GM18507 (cell line): ENCODE measurements at places on chromosomes 12 and 14.
A peak's percentile ranks its signal among the peaks of the same experiment; 100 is the strongest.

DNA sequence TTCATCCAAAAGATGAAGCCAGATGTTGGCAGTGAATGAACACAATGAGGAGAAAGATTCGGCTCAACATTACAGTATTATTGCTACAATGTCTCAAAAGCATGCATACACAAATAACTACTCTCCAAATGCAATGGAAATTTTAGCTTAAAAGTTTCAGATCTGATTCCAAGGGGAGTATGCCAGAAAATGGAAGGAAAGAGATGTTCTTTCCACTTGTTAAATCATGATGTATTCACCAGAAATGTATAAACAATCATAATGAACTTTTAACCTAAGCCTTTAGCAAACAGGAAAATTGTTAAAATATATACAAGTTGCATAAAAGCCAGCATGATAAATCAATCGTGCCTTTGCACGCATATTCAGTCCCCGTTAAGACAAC lies 62.1 kb downstream of the SH2B3 start:
- no peak for DNase-seq

GRCh38 chr14:59120921-59121320 lies 67.5 kb upstream of the DAAM1 start:
- DNase-seq, result no peak

GRCh38 chr14:35985474-35986218 lies 159.5 kb downstream of the BRMS1L start:
- no peak for DNase-seq

DNA sequence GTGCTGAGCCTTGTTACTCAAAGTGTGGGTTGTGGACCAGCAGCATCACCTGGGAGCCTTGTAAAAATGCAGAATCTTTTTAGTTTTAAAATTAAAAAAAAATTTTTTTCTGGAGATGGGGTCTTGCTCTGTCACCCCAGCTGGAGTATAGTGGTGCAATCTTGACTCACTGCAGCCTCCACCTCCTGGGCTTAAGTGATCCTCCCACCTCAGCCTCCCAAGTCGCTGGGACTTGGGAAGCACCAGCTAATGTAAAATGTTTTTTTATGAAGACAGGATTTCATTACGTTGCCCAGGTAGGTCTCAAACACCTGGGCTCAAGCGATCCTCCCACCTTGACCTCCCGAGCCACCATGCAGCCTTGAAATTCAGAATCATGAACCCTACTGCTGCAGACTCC lies 14.4 kb downstream of the MYBPC1 start:
- DNase-seq, result no peak

DNA sequence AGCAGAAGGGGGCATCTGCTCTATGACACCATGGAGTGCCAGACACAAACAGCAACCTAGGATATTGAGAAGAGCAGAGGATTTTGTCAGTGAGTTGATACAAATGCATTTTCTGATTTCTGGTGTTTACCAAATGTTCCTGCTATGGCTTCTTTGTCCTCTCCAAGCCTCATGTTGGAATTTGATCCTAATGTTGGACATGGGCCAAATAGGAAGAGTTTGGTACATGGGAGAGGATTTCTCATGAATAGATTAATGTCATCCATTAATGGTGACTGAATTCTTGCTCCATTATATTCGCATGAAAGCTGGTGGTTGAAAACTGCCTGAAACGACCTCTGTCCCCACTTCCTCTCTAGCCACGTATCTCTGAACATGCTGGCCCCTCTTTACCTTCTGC lies 1002.2 kb upstream of the FLRT2 start:
- no peak for DNase-seq

DNA sequence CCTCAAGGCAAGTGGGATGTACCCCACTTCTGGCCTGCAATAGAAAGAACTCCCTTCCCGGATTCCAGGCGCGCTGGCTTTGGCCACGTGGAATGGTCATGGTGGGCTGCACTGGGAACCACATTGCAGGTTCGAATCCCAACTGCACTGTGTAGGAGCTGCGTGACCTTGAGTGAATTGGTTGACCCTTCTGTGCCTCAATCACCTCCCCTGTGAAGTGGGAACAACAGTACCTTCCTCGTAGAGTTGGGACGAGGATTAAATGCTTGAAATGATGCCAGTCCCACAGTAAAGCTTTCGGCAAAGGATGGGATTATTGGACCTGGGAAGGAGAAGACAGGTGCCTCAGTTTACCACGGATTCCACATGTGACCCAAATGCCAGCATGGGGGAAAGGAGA lies 36.8 kb upstream of the MYL2 start:
- no peak for DNase-seq

DNA sequence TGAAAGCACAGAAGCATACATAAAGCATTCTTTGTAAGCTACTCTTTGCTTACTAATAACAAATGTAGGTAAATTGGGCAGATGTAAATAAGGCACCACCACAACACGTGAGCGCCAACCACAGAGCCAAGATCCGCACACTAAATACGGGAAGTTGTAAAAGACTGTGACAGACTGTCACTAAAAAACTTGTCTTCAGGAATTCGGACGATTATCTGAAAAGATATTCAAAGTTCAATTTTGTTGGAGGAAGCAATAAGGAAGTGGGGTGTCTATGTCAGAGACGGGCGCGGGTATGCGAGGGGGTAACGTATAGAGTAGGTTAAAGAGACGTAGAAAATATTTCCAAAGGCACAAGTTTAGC lies 1.5 kb upstream of the HSP90B1 start:
- no peak for DNase-seq

GRCh38 chr14:32786886-32787285 lies 151.8 kb upstream of the NPAS3 start:
- DNase-seq, result no peak

- no peak for DNase-seq
Observed at GRCh38 chr12:128657378-128657777, 166.4 kb downstream of the SLC15A4 start.

- DNase-seq, result no peak
Observed at GRCh38 chr14:36556811-36557433, 25.5 kb downstream of the NKX2-8 start.

DNA sequence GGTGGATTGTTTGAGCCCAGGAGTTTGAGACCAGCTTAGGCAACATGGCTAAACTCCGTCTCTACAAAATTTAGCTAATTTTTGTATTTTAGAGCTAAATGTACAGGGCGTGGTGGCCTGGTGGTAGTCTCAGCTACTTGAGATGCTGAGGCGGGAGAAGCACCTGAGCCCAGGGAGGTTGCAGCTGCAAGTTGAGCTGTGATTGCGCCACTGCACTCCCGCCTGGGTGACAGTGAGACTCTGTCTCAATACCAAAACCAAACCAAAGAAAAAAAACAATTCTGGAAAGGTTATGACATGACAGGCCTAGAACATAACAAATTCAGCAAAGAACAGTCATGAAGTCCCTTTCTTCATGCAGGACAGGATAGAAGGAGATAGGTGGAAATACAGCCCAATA lies 25.7 kb downstream of the WDR89 start:
- no peak for DNase-seq

GRCh38 chr14:68695326-68695768 lies 97.5 kb downstream of the ZFP36L1 start:
- peak; percentile 84 for DNase-seq

DNA sequence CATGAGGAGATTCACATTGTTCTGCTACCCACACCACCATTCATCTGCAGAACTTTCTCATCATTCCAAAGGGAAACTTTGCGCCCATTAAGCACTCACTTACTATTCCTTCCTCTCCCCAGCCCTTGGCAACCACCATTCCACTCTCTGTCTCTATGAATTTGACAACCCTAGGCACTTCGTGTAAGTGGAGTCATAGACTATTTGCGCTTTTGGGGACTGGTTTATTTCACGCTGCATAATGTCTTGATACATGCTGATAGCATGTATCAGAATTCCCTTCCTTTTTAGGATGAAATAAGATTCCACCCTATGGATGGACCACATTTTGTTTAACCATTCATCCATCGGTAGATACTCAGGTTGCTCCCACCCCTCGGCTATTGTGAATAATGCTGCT lies 4.5 kb upstream of the EML1 start:
- no peak for DNase-seq

DNA sequence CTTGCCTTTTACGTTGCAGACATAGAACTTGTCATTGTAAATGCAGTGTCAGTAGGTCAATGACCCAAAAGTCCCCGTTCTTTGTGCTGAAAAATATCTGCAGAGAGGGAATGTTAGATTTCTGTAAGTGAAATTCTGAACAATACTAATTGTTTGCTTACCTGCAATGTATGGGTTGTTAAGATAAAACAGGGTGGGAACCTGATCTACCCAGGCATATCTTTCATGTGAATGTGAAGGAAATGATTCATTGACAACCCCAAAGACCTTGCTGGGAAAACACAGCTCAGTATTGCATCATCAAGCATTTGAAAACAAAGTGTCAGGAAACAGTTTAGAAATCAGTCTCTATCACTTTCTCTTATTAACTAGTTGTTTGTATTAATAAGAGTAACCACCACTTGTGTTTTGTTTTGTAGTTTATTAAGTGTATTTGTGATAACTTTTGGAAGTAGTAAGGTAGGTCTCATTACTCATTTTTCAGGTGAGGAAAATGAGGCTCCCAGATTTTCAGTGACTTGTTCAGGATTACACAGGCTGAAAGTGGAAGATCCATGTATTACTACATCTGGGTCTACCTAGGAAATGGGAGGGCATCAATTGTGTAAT lies 57.9 kb upstream of the SLC38A2 start:
- no peak for DNase-seq

DNA sequence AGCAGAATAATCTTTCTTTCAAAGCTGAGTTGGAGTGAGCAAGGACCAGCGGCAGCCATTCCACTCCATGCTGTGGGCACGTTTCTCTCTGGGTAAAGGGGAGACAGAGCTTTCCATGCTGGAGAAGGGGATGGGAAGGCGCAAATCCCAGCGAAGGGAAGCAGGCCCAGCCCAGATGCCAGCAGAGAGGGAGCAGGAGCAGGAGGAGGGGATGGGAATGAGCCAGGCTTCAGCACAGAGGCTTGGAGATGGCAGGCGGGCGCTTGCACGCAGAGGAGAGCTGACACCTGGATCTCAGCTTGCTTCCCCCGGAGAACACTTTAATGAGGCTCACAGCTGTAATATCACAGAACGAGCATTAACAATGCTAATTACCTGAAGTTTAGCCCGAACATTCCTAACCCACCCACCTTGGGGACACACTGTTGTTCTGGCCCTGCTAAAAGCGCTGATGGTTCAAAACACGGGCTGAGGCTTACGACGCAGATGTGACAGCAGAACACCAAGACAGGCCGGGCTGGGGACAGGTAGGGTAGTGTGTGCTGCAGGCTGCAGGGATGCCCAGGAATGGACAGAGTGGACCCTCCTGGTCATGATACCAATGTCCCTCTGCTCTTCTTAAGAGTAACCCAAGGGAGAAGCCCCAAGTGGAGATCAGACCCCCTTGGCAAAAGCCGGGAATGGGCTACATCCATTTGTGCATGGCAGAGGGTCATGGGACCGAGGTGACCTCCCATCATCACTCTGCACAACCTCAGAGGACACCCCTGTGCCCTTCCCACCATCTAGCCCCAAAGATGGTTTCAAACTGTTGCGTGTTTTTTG lies 288.6 kb downstream of the DPF3 start:
- DNase-seq, result no peak

DNA sequence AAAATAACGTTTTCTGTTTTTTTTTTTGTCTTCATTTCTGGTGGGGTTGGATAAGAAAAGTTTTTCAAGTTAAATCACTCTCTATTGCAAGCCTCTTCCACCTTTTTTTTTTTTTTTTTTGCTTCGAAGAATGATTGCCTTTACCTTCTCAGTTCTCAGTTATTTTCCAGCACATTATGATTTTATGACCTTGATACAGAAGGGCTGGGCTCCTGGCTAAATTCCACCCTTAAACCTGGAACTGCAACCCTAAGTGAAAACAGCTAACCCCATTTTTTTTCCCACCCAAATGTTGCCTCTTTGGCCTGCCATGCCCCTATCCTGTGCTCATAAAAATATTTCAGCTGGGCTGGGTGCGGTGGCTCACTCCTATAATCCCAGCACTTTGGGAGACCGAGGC lies 31.4 kb downstream of the PSEN1 start:
- no peak for DNase-seq

DNA sequence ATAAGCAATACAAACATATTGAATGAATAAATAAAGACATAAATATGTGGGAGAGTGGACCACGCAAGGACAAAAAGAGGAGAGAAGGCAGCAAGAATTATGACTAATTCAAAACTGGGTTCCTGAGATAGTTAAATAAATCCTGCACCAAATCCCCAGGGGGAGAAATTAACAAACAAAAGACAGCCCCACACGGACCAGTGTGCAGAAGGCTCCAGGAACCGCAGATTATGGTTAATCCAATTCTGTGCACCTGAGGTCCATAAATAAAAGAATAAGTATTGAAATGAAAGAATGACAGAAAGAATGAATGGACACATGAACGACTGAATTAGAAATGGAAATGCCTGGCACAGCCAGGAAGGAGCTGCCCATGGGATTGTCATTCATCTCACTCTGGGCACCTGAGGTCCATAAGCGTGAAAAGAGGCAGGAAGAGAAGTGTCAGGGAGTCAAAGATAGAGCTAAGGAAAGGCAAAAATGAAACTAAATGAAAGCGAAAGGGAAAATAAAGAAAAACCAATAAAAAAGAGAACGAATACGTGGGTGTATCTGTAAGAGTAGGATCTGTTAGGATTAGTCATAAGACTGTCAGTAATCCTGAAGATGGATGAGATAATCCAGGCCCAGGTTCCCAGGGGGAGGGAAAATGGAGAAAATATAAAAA lies 23.3 kb downstream of the MEG3 start:
- no peak for DNase-seq

- DNase-seq, result no peak
Observed at GRCh38 chr12:110860833-110861296, 14.1 kb downstream of the CCDC63 start.

DNA sequence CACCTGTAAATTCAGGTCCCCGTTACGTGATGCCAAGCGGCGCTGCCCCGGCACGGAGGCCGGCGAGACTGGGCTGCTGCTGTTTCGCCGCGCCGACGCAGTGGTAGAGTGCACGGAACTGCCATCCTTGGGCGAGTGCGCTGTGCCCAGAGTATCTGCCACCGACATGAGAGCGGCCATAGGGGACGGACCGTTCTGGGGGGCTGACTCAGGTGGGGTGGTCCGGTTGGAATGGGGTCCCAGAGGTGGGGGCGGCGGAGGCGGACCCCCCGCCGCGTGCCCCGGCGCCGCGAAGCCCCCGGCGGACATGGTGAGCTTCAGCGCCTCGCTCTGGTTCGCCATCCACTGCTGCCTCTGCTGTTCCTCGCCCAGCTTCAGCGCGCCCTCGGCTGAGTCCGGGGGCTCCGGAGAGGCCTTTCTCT lies 2.8 kb downstream of the IRF2BPL start:
- no peak for DNase-seq
